DND-41 (cell line): ENCODE measurements at places on chromosomes 7 and 10.

GRCh38 chr10:96896884-96897589, 64.9 kb downstream of the LCOR start:
- DNase-seq, result no peak
- peaks cover 2% of the 10 kb centered on the region; the same call in 1 of the 2 replicates for H3K36me3 ChIP-seq
- H3K27ac ChIP-seq, result no peak overlapping the region
- H3K4me3 ChIP-seq, result no peak overlapping the region
- no peaks in the 10 kb centered on the region for H3K4me1 ChIP-seq

DNA sequence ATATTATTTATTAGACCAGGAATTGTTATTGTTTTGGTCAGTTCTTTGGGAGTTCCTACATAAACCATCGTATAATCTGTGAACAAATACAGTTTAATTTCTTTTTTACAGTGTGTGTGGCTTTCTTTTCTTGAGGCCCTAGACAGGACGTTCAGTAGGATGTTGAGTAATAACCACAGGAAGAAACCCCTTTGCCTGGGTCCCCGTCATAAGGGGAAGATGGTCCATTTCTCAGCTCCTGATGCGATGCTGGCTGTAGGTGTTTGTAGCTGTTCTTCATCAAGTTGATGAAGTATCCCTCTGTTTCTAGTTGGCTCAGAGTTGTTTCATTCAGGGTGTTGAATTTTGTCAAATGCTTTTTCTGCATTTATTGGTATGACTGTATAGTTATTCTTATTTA, 219.7 kb upstream of the ADARB2 start:
- H3K27ac ChIP-seq, result no peak overlapping the region
- no peaks in the 10 kb centered on the region for H3K27me3 ChIP-seq
- H3K4me3 ChIP-seq, result no peak overlapping the region
- peaks cover 4% of the 10 kb centered on the region for H3K4me1 ChIP-seq
- no peaks in the 10 kb centered on the region for H3K36me3 ChIP-seq

DNA sequence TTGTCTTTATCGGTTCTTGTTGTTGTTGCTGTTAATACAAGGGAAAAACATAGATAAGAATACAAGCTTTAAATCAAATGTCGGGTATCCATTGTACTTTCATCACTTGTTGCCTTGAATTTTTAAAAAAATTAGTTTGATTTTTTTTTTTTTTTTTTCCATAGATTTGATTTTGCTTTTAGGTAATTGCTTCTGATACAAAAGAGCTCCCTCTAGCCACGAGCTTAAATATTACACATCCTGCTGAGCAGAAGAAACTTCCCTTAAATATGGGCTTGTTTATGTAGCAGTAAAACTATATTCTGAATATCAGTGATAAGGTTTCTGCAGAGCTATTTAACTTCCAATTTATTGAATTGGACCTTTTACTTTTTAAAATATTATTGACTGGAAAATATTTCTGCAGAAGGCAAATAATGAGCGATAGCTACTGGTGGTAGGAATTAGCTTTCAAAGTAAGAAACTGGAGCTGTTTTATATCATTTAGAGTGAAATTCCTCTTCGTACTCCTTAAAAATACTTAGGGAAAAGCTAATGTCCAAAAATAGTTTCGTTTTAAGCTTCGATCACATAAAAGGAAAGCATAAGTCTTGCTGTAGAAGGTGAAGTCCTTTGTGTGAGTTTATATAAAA, 216.9 kb downstream of the POLR1F start:
- H3K36me3 ChIP-seq, result no peaks in the 10 kb centered on the region
- H3K4me3 ChIP-seq, result no peak overlapping the region
- H3K27me3 ChIP-seq, result no peaks in the 10 kb centered on the region
- H3K4me1 ChIP-seq, result no peaks in the 10 kb centered on the region
- H3K27ac ChIP-seq, result no peak overlapping the region

GRCh38 chr10:11880151-11881029, 57.2 kb downstream of the PROSER2 start:
- H3K27me3 ChIP-seq, result no peaks in the 10 kb centered on the region
- H3K4me1 ChIP-seq, result peaks cover 3% of the 10 kb centered on the region
- no peak overlapping the region for H3K27ac ChIP-seq
- no peak overlapping the region for H3K4me3 ChIP-seq
- DNase-seq, result no peak

DNA sequence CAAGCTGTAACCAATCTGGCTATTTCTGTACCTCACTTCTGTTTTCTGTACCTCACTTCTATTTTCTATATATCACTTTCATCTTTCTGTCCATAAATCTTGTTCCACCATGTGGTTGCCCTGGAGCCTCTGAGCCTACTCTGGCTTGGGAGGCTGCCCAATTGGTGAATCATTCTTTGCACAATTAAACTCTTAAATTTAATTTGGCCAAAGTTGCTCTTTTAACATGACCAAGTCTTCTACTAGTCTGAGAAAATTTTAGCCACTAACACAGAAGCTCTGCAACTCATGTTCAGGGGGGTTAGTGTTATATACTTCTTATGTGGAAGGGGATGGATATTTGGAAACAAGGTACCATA, 503.5 kb downstream of the KIF20B start:
- DNase-seq, result no peak
- H3K27ac ChIP-seq, result no peak overlapping the region
- H3K27me3 ChIP-seq, result peaks cover 6% of the 10 kb centered on the region
- no peak overlapping the region for H3K4me3 ChIP-seq
- no peaks in the 10 kb centered on the region for H3K36me3 ChIP-seq
- no peaks in the 10 kb centered on the region for H3K4me1 ChIP-seq

- H3K27me3 ChIP-seq, result no peaks in the 10 kb centered on the region
- no peak overlapping the region for H3K27ac ChIP-seq
- H3K4me1 ChIP-seq, result no peaks in the 10 kb centered on the region
- no peak overlapping the region for H3K4me3 ChIP-seq
Observed at GRCh38 chr7:108598153-108598552, 28.5 kb downstream of the DNAJB9 start.

GRCh38 chr7:129438839-129439651, 4.8 kb downstream of the STRIP2 start:
- H3K27ac ChIP-seq, result no peak overlapping the region
- H3K27me3 ChIP-seq, result no peaks in the 10 kb centered on the region
- no peak overlapping the region for H3K4me3 ChIP-seq
- DNase-seq, result no peak
- H3K36me3 ChIP-seq, result no peaks in the 10 kb centered on the region

- H3K4me1 ChIP-seq, result no peaks in the 10 kb centered on the region
- no peaks in the 10 kb centered on the region for H3K27me3 ChIP-seq
Observed at GRCh38 chr10:53440601-53441000, 668.0 kb upstream of the MBL2 start.

DNA sequence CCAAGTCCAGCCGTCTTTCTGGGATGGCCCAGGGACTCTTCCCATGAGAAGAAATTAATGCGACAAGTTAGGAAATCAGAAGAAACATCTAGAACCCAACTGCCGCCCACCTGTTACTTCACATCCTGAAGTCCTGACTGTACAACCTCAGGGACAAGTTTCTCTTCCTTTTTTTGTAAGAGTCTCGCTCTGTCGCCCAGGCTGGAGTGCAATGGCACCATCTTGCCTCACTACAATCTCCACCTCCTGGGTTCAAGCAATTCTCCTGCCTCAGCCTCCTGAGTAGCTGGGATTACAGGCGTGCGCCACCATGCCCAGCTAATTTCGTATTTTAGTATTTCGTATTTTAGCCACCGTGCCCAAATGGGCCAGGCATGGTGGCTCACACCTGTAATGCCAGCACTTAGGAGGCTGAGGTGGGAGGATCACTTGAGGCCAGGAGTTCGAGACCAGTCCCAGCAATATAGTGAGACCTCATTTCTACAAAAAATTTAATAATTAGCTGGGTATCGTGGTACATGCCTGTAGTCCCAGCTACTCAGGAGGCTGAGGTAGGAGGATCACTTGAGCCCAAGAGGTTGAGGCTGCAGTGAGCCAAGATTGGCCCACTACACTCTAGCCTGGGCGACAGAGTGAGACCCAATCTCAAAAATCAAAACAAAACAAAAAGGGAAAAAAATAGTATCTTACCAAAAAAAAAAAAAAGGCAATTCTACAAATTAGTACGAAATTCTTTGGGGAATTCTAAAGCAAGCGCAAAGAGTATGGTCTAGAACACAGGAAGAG, 20.8 kb downstream of the LAT2 start:
- no peak overlapping the region for H3K4me3 ChIP-seq
- no peaks in the 10 kb centered on the region for H3K27me3 ChIP-seq
- H3K27ac ChIP-seq, result peak overlapping the region; percentile 36; the same call in 1 of the 2 replicates
- H3K4me1 ChIP-seq, result peaks cover 8% of the 10 kb centered on the region

DNA sequence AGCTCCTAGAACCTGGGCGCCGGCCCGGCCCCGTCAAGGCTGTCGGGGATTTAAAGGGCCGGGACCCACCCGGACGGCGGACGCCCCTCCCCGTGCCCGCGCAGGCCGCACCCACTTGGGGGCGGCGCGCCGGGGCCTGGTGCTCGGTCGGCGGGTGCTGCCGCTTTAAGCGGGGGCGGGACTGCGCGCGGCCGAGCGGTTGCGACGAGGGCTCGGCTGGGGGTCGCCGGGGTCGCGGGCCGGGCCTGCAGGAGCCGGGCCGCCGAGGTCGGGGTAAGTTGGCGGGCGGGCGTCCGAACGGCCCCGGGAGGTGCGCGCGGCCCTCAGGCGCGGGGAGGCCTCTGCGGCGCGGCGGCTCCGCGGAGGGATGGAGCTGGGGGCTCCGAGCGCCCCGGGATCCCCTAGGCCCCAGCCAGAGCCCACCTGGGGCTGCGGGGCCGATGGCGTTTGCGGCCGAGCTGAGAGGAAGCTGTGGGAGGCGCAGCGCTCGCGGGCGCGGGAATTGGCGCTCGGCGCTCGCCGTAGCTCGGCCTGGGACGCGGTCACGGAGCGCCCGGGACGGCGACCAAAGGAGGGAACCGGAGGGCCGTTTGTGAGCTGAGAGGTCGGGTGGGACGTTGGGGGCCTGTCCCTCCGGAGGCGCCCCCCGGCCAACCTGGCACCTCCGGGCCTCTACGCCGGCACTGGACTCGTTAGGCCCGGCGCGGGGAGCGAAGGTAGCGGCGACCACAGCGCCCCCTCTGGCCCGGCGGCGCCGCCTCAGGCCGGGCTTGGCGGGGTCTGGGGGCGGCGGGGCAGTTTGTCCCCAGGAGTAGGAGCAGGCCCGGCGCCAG, at the start of gene TRRAP:
Gene TRRAP (plus strand): TSS at position 168 of the 833 bp plus-strand sequence. CDS start 2,619 bp downstream, outside the sequence.
- H3K4me3 ChIP-seq, result peak within 1 kb of the TSS; percentile 67
- H3K4me1 ChIP-seq, result peaks cover 25% of the 10 kb centered on the region
- H3K27ac ChIP-seq, result peak within 1 kb of the TSS; percentile 96
- no peaks in the 10 kb centered on the region for H3K27me3 ChIP-seq

DNA sequence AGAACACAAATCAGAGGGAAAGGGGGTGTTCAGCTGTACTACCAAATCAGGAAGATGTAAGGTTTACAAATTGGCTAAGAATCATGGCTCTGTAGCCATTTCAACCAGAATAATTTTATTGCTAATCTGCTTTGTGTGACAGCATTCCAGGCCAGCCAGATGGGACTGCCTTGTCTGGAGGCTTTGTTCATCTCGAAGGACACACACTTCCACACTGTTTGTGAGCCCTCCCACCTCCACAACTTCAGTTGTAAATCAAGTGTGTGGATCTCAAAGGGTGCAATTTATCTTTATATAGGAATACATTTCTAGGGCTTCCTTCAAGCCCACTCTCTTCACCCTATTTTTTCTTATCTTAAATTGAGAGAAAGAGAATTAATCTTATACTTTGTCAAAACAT, 6.9 kb upstream of the OIT3 start:
- DNase-seq, result no peak
- peaks cover 24% of the 10 kb centered on the region; the same call in 1 of the 2 replicates for H3K36me3 ChIP-seq
- H3K4me1 ChIP-seq, result no peaks in the 10 kb centered on the region
- H3K4me3 ChIP-seq, result no peak overlapping the region
- H3K27me3 ChIP-seq, result no peaks in the 10 kb centered on the region
- no peak overlapping the region for H3K27ac ChIP-seq

GRCh38 chr7:1421020-1421790, 38.1 kb downstream of the MICALL2 start:
- no peak for DNase-seq
- H3K27me3 ChIP-seq, result peaks cover 10% of the 10 kb centered on the region
- no peak overlapping the region for H3K27ac ChIP-seq
- no peak overlapping the region for H3K4me3 ChIP-seq

DNA sequence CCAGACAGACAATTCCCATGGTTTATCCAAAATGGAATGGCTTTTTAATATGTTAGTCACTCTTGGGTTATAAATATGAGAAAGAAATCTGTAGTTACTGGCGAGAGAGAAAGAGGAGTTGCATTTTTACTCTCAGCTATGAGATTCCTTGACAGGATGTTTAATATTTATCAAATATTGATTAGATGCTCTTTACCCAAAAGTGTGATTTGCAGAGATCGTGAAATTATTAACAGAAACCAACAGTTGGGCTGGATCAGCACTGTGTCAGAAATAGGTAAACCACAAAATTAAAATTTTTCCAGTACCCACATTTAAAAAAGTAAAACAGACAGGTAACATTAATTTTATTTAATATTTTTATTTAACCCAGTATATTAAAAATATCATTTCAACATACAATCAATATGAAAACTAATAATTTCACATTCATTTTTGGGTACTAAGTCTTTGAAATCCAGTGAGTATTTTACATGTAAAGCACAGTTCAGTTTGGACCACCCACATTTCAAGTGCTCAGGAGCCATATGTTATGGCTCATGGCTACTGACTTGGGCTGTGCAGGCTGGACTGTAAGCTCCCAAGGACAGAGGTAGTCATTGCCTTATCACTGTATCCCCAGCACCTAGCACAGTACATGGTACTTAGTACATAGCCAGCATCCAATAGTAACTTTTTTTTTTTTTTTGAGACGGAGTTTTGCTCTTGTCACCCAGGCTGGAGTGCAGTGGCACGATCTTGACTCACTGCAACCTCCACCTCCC, 42.5 kb downstream of the KLHDC10 start:
- no peaks in the 10 kb centered on the region for H3K4me1 ChIP-seq
- H3K36me3 ChIP-seq, result no peaks in the 10 kb centered on the region; the same call in 1 of the 2 replicates
- H3K4me3 ChIP-seq, result no peak overlapping the region
- DNase-seq, result no peak
